Upper lobe of right lung (tissue), 1 donor: ENCODE measurements at places on chromosomes 1 and 21. TPM values are rescaled to one million over a fixed set of nuclear protein-coding genes. Genes with fewer than 3 reads are reported as not detected.

DNA sequence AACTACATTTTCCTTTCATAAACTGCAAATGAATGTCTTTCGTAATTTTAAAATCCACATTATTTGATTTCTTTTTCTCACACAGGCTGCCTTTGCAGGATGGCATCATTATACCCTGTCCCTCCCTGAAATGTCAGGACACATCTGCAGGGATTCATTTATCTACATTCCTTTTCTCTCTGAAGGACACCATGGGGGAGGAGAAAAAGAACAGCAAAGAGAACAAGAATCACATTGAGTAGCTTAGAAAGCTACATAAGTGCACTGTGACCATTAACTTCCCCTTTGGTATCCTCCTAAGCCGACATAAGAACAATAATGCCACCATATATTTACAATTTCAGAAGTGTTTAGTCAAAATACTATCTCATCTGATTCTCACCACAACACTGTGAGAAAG lies 129.5 kb downstream of the PIGK start:
- H3K27ac ChIP-seq: no peak overlapping the region
- H3K4me1 ChIP-seq: no peaks in the 10 kb centered on the region
- H3K27me3 ChIP-seq: no peaks in the 10 kb centered on the region

GRCh38 chr1:51843948-51844347 lies 34.6 kb downstream of the NRDC start:
- H3K4me3 ChIP-seq: no peak overlapping the region
- DNase-seq: no peak
- no peaks in the 10 kb centered on the region for H3K4me1 ChIP-seq
- H3K27me3 ChIP-seq: no peaks in the 10 kb centered on the region
- H3K36me3 ChIP-seq: peaks cover 15% of the 10 kb centered on the region
- no peak overlapping the region for H3K27ac ChIP-seq

- no peak overlapping the region for H3K4me3 ChIP-seq
- H3K36me3 ChIP-seq: no peaks in the 10 kb centered on the region
- peaks cover 17% of the 10 kb centered on the region for H3K27me3 ChIP-seq
- H3K27ac ChIP-seq: no peak overlapping the region
Observed at GRCh38 chr1:234218078-234218477, 155.2 kb upstream of the COA6 start.

The TESK2 gene
- total RNA-seq: 8.4 TPM

The KCNQ4 gene
- 0.96 TPM for total RNA-seq
